Daoy (cell line): ENCODE measurements at places on chromosomes 2 and 18.

- no peak for DNase-seq
Observed at GRCh38 chr2:67457699-67458098, 60.6 kb downstream of the ETAA1 start.

- no peak for DNase-seq
Observed at GRCh38 chr18:73292156-73292555, 424.4 kb upstream of the NETO1 start.

DNA sequence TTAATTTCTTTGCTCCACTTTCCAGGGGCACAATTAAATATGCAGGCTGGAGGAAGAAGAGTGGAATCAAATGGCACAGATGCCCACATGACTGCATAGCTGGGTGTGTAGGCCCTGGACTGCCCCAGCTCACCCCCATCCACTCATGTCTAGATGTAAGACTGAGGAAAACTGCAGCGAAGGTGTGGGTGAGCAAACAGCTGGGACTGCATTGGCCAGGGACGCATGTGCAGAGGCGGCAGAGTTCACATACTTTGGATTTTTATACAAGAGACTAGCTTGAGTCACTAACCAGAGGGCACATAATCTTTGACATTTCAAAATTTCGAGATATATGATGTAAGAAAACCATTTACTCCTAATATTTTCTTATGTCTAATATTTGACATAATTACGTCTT is 60.1 kb downstream of the SPIRE1 start:
- DNase-seq = peak; percentile 76

GRCh38 chr2:100571668-100572067 is 8.9 kb downstream of the PDCL3 start:
- DNase-seq = no peak

GRCh38 chr2:165776013-165776412 is 18.0 kb downstream of the GALNT3 start:
- no peak for DNase-seq

GRCh38 chr18:59301929-59302328 is 16.5 kb downstream of the CPLX4 start:
- no peak for DNase-seq

DNA sequence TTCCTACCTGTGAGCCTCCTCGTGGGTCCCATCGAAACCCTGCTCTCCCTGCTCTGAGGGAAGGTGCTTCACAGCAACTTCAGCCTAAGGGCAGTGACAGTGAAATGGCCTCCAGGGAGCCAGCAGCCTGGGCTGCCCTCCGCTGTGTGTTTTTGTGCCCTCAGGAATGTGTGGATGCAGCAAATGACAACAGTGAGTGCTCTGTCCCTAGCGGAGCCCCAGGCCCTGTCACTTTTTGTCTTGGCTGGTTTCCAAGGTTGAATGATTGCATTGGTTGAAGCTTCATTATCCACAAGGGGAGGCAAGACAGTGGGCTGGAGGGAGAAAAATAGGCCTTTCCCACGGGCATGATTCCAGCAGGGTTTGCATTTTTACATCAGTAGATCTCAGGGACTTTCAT is 42.9 kb downstream of the STON1 start:
- no peak for DNase-seq

- DNase-seq = no peak
Observed at GRCh38 chr2:182426918-182427240, at the start of gene PDE1A. Gene PDE1A (minus strand): TSS chr2:182427036.

DNA sequence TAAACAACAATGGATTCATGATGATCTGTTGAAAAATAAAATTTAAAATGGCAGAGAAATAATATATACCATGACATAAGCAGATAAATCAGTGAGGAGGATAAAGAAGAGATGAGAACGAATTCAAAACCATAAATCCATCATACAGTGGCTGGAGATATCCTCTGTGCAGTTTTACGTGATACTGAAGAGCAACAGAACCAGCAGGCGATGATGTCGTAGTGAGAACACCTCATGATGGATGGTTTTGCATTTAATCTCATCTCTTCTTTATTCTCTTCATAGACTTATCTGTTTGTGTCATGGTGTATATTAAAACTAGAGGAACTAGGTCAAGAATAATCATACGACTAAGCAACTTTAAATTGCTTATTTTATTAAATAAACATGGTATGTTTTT is 56.3 kb downstream of the TNFRSF11A start:
- no peak for DNase-seq

GRCh38 chr18:12995952-12996477 is 4.9 kb downstream of the CEP192 start:
- no peak for DNase-seq

GRCh38 chr2:215355801-215356200 is 43.9 kb downstream of the ATIC start:
- DNase-seq = no peak

DNA sequence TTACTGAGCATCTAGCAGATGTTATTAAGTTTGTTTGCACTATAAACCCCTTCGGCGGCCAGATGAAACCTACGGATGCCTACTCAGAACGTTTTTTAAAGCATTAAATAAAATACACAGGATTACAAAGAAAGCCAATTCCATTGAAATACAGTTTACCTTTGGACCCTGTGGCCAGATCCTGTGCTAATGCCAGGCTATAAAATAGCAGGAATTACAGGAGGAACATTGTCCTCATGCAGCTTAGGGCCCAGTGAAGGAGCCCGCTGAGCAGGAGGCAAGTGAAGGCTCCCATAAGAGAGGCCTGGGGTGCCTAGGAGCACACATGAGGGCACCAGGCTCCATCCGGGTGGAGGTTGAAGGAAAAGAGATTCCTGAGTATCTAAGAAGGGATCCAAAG is 310.4 kb downstream of the MTX2 start:
- DNase-seq = no peak

- no peak for DNase-seq
Observed at GRCh38 chr18:78145096-78145495, 834.5 kb upstream of the SALL3 start.

- no peak for DNase-seq
Observed at GRCh38 chr2:102337012-102337411, 18.6 kb upstream of the IL18R1 start.

GRCh38 chr2:186099826-186100225 is 361.2 kb downstream of the FSIP2 start:
- no peak for DNase-seq

DNA sequence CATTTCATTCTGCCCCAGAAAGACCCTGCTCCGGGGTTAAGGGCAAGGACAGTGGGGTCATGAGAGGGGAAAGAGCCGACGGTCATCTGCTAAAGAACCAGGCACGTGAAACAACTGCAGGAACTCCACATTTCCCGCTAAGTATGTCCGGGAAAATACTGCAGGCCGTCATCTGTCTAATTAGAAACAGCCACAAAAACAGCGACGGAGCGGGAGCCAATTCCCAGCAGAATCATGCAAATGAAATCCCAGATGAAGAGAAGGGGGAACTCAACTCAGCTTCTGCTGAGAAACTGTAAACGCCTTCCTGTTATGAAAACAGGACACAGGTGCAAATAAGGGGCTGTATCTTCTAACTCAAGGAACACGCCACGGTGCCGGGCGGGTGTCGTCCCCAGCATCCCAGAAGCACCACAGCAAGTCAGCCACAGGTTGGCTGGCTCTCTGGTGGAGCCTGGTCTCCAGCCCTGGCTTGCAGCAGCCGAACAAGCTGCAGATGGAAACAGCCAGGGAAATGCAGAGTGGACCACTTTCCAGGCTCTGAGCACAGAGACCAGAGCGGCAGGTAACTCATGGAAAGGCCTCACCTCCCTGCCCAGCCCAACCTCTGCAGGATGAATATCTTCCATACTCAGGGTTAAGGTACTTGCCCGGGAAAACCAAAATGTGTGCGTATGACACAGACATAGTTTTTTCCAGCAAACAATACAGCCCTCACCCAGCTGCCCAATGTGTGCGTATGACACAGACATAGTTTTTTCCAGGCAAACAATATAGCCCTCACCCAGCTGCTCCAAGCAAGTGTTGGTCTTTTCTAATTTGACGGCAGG is 28.9 kb downstream of the PXDN start:
- DNase-seq = no peak

DNA sequence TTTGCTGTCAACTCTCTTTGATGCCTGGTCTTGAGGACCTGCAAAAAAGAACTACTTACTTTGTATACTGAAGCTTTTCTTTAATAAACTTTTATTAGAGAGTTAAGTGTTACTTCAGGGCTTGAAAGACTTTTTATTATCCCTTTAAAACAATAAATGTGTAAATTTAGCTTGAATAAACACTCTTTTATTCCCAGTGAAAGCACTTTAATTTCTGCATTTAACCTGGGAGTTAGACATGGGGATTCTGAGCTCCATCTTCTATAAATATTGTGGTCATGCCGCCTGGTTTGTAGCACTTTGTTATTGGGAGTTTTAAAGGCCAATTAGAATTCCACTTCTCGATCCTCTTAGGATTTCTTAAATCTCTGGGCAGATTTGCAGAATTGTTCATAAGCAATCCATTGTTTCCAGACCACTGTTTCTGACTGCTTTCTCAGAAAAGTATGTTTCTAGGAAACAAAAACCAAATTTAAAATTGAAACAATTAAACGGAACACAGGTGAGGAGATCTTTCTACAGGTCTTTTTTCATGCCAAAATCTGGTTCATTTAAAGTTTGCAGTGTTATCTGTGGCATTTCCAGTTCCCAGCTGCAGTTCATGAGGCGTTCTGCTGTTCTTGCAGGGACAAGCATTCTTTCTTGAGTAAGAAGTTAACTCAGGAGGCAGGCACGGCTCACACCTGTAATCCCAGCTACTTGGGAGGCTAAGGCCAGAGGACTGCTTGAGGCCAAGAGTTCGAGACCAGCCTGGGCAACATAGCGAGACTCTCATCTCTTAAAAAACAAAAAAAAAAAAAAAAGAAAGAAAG is 18.1 kb upstream of the E2F6 start:
- DNase-seq = no peak

DNA sequence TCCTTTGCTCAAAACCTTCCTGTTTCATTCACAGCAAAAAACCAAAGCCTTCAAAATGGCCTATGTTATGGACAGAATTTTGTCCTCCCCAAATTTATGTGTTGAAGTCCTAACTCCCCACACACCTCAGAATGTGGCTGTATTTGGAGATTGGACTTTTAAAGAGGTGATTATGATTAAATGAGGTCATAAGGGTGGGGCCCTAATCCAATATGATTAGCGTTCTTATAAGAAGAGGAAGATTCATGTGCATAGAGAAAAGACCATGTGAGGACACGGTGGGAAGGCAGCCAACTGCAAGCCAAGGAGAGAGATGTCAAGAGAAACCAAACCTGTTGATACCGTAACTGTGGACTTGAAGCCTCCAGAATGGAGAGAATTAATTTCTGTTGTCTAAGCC is 4.6 kb upstream of the ZNF638 start:
- no peak for DNase-seq

DNA sequence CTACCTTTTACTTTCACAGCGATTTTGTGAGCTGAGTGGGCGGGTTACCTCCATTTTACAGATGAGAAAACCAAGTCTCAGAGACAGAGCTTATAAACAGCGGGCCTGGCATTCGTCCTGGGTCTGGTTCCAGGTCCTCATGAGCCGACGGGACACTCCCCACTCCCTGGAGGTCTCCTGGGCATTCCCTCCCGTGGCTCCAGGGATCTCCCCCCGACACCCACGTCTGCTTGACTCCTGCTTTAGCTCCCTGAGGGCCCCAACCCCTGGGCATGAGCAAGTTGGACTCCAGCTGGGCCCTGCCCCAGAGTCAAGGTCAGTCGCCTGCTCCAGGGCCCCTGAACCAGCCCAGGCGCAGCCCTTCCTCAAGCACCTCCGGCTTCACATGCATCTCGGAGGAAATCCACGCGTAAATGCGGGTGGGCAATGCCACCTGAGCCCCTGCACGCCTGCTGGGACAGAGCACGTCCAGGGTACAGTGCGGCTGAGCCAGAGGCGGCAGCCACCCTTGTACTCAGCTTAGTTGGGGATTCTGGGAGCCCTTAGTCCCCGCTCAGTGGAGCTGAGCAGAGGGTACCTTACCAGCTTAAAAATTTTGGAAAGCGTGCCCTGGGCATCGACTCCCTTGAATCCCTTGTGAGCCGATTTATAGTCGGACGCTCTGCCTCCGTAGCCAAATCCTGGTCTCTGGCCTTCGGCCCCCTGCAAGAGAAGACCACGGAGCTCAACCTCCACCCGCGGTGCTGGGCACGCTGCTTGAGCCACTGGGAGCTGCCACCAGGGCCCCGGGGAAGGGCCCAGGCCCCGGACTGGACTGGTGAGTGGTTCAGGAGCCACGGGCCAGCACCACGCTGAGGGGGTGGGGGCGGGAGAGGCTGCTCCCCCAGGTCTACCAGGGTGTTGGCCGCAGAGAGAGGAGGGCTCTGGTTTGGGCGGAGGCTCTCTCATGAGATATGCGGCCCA is 148.1 kb downstream of the MBP start:
- no peak for DNase-seq

DNA sequence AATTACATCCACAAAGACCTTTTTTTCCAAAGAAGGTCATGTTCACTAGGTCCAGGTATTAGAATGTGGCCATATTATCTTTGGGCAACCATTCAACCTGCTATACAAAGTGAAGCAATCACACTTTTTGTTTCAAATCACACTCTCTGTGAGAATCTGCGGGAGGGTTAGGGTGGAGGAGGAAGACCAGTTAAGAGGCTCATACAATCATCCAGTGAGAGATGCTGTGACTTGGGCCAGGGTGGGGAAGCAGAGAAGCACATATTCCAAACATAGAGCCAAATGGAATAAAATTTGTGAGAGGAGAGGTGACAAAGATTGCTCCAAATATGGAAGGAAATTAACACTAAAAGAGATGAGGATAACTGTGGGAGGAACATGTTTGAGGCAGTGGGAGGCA is 351.6 kb downstream of the CYRIA start:
- DNase-seq = no peak

GRCh38 chr2:134144651-134145050 is 109.2 kb upstream of the MGAT5 start:
- DNase-seq = no peak

- no peak for DNase-seq
Observed at GRCh38 chr2:231370429-231370748, 25.1 kb upstream of the B3GNT7 start.

GRCh38 chr2:18545384-18545783 is 15.1 kb downstream of the RDH14 start:
- DNase-seq = peak; percentile 61

- no peak for DNase-seq
Observed at GRCh38 chr2:50415392-50415791, 616.5 kb downstream of the NRXN1 start.

GRCh38 chr18:61606759-61607158 is 273.5 kb downstream of the CDH20 start:
- DNase-seq = peak; percentile 94

- no peak for DNase-seq
Observed at GRCh38 chr2:163856941-163857340, 121.1 kb upstream of the FIGN start.

GRCh38 chr2:30862054-30862651 is 54.9 kb upstream of the CAPN13 start:
- DNase-seq = peak; percentile 73

DNA sequence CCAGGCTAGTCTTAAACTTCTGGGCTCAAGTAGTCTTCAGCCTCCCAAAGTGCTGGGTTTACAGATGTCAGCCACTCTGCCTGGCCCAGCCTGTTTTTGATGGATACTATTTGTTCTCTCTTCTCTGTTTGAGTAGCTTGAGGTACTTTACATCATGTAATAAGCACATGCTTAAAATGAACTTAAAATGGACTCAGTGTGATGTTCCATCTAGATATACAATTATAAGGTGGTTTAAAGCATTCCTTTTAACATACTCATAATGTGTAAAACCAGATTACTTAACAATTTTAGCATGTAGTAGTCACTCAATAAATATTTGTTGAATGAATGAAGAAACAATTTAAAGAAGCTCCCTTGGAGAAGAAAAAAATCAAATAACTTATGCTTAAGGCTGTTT is 9.6 kb downstream of the PTPRM start:
- DNase-seq = no peak

- DNase-seq = no peak
Observed at GRCh38 chr2:109175350-109175678, 46.3 kb downstream of the SH3RF3 start.
